ENCODE measurements at places on chromosomes 6 and 20.

DNA sequence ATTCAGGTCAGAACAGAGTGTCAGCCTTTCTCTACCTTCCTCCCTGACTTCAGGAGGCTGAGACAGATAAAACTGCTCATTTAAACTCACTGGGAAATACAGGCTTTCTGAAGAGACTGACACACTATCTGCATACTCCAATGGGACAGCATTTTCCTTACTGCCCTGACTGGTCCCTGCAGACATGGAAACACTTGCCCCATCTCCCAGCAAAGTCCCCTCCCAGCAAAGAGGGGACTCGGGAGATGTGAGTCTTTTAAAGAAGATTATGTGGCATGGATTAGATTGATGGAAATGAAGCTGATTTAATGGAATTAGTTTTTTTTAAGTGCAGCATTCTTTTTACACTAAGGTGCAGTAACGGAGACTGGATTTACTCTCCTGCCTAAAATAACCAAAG lies 90.8 kb downstream of the CFAP61 start:
- no peak for DNase-seq

DNA sequence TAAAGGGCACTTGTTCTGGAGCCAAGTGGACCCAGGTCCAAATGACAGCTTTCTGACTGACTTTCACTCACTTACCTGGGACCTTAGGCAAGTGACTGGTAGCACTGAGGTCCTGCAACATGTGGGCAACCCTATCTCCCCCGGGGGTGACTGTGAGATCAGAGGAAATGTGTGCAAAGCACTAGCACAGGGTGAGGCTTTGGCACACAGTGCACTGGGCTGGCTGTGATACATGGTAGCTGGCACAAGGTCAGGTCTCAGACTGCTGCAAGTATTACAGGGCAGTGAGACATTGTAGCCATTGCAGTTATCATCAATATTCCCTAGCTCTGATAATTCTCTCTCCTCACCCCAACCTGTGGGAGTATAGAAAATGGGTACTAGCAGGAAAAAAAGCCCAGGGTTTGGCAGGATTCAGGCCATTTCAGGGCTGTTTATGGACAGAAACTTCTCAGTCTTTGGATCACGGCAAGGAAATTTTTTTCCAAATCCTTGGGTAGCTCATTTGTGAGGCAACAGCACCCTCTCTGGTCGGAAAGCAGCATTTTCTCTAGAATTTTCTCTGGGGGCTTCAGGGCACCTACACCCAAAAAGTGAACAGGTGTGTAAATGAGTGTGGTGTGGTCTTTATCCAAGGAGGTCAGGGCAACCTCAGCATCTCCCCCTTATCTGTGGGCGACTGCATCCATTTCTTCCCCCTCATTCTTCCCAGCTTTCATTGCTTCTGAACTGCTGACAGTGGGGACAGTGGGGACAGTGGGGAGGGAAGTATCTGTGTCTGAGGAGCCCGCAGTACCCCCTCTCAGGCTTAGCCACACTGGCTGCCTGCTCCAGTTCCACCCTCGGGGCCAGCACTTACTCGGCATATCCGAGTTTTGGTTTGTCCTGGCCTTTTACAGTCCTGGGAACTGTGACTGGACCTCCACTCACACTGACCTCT lies 148.7 kb upstream of the PHACTR3 start:
- peak; percentile 70 for DNase-seq

DNA sequence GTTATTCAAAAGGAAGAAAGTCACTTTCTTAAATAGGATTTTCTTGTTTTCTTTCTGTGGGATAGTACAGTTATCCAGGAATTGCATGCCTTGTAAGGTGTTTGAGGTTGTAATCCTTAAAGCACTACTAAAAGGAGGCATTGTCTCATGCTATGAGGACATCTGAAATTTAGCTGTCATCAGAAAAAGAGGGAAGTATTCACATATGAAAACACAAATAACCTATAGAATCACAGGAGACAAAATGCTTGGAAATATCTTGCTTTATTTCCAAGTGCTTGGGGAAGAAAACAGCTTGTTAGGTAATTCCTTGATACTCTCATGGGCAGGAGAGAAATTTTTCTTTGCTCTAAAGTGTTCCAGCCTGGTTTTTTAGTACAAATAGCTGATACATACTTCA lies 40.1 kb downstream of the HECA start:
- DNase-seq: no peak

DNA sequence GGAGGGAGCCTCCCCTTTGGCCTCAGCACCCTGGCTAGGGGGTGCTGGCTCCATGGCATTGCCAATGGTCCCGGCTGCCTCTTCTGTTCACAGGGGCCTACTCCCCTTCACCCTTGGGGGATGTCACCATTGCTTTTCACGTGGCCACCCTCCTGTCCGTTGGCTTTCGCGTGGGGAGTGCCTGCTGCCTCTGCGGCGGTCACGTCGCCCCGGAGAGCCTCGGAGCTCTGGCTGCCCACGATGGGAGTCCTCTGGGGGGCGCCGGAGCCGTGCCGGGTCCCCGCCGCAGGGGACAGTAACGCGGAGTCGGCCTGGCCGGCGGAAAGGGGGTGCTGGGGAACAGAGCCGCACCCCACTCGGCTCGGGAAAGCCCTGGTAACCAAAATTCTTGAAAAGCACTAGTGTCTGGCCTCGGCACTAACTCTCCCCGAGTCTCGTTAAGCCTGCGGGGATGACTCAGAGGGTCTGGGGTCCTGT lies 661 bp upstream of the HEBP2 start:
- peak; percentile 55 for DNase-seq

Measured in frontal cortex (tissue), 4 donors.